HepG2 (cell line): ENCODE measurements at places on chromosomes 7 and 10.

DNA sequence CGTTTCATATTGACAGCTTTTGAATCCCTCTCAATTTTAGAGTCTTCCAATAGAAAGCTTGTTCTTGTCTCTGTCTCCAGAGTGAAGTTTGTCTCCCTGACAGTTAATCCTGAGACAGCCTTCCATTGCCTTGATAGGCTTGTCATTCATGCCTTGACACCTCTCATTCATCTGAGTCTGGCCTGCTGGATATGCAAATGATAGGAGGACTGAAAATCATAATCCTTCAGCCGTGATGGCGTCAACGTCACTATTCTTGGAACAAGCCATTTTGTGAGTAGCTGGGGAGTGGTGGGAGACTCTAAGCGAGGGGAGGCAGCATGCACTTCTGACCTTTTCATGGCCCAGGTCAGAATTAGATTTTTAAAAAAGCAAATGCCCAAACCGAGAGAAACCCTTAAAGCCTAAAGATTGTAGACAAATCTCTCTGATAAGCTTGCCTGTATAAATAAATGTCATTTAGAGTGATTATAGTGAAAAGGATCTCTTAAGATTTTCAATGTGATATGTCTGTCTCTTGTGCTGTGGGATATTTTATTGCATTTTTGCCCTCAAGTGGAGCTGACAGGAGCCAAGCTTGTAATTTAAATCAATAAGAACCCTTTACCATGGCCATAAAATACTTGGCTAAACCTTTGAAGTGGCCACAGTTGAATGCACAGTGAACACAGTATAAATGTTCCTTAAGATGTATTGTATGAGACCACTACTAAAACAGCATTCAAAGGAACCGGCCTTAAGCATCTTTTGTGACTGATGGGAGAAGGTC is 148.8 kb downstream of the SNX10 start:
- DNase-seq = no peak

- DNase-seq = no peak
Measured at GRCh38 chr10:77671594-77672252, 34.1 kb upstream of the KCNMA1 start.

DNA sequence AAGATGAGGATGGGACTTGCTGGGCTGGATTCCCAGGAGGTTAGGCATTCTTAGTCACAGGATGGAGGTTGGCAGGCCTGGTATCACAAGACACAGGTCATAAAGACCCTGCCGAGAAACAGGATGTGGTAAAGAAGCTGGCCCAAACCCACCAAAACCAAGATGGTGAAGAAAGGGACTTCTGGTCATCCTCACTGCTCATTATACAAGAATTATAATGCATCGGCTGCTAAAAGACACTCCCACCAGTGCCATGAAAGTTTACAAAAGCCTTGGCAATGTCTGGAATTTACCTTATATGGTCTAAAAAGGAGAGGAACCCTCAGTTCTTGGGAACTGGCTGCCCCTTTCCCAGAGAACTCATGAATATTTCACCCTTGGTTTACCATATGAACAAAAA is 345.5 kb upstream of the POM121L12 start:
- no peak for DNase-seq

DNA sequence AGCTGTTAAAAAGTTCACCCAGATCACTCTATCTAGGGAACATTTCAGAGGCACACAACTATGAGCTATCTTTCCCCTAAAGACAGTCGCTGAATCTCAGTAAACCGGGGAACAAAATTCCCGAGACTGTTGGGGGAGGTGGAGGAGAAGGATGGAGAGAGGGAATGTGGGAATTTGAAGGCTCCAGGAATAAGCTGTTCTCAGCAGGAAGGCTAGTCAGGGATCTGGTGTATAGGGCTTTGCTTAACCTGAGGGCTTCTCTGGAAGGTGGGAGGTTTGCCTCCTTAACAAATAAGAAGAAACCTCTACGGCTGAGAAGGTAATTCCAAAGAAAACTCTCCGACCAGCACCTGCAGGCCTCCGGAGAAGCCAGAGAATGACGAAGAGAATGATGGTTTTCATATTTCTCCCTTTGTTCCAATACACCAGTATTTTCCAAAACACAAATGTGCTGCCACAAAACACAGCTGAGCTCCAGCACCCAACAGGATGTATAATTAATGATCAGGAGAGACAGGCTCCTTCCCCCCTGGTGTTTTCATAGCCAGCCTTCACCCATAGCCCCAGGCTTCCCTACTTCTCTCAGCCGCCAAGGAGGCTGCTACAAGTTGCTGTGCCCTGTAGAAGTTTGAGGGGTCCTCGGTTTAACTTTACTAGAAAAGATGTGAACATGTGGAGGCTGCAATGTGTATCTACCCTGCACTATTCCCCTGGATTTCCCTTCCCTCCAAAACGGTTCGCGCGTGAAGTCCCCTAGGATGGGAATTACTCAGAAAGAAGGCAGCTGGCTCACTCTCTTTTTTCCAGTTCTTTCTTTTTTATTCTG is 2.0 kb downstream of the KCNMA1 start:
- DNase-seq = no peak

GRCh38 chr10:21530168-21530567 is 3.9 kb upstream of the MLLT10 start:
- no peak for DNase-seq

DNA sequence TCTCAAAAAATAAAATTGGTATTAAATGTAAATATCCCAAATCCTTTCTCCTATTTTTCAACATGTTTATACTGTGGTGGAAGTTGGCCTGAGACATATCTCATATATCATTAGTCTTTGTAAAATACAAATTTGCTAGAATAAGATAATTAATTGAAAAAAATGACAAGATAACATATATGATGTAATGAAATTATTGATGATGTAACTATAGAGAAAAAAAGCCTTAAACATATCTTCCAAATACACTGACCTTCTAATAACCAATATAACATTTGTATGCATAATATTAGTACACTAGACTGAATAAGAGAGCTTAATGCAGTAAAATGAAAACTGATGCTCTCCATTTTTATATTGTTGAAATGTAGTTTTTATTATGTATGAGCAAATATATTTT is 104.3 kb downstream of the PRKG1 start:
- no peak for DNase-seq

GRCh38 chr10:122147663-122148062 is 123.4 kb upstream of the BTBD16 start:
- no peak for DNase-seq

DNA sequence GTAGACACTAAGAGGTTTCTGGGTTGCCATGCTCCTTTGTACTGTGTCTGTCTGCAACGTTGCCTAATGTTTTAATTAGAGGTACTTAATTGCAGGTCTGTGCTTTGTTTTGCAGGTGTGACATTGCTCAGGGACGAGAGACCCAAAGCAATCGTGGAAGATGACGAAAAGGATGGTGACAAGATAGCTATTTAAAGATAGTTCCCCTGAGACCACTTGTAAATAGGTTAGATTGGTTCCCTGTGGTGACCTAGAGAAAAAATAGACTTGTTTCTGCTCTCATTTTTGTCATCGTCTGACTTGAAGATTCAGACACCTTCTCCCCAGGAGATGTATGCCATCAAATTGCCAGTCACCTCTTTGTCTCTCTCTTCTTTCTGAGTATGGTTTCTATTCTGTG is 20.1 kb downstream of the PPP1R17 start:
- no peak for DNase-seq

DNA sequence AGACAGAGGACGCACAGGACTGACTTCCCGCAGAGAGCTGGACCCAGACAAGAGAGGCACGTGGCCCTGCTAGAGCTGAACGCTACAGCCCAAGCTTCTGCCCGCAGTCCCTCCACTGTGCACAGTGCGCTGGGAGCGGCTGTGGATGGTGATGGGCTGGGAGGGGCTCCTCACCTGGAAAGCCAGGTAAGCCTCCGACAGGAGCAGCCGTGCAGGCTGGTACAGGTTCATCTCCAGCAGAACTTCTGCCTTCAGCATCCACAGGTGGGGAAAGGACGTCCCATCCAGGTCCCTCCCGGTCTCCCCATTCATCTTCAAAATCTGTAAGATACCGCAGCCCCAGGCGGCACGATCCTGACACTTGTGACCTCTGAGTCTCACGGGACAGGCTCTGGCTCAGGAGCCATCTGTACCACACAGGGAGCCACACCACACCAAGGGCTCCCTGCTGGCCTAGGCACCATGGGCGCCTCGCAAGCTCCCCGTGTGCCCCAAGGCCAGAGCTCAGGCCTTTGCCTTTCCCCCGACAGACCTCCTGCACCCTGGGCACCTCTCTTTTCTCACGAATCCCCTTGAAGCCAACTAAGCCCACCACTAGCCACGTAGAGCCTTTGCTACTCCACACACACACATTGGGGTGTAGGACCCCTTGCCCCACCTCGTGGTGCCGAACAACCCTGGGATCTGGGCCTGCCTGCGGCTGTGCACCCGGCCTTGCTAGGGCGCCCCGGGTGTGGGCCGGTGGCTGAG is 76.3 kb downstream of the CFAP46 start:
- no peak for DNase-seq

DNA sequence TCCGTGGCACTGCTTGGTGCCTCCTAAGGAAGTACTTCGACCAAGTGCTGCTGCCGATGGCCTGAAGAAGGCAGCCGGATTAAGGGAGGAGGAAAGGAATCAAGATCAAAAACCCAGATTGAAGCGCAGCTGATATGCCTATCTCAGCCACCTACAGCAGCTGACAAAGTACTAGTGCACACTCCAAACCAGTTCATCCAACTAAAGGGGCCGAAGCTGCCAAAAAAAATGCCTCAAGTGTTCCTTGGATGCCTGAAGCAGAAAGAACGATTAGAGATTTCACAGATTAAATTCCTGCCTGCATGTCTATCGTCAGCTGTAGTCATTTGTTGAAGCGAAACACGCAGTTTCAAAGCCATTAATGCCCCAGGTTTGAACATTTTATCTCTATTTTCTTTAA is 65.7 kb downstream of the TNRC18 start:
- no peak for DNase-seq

DNA sequence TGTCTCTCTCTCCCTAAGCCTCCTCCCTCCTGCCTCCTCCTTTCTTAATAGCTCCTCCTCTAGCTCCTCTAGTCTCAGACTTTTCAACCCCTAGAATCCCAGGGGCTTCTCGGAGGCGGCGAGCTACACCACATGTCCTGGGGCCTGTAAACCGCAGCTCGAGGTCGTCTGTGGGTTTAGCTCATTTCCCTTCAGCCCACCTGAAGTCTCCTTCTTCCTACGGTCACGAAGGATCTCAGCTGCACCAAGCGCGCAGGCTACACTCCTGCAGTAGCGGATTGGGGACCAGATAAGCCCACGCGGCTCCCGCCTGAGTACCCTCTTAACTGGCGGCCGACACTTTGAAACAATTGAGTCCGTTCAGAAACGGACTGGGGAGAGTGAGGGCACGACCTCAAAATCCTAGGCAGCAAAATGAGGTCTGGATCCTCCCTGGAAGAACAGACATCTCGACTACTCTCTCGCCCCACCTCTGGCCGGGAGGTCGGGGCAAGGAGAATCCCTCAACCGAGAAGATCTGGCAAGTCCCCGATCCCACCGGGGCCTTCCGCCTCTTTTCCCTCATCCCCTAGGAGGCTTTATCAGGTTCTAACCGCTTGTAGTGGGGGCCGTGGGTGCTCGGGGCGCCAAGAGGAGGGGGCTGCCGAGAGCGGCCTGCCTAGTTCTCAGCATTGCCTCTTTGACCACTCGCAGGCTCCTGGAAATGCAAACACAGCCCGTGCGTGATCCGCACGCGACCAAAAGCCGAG is 1.3 kb upstream of the SORCS3 start:
- DNase-seq = no peak

- no peak for DNase-seq
Measured at GRCh38 chr10:80373502-80373901, 16.9 kb downstream of the DYDC2 start.

- DNase-seq = no peak
Measured at GRCh38 chr7:417973-418601, 101.6 kb downstream of the PDGFA start.

- DNase-seq = no peak
Measured at GRCh38 chr7:17444673-17445072, 146.2 kb downstream of the AHR start.

DNA sequence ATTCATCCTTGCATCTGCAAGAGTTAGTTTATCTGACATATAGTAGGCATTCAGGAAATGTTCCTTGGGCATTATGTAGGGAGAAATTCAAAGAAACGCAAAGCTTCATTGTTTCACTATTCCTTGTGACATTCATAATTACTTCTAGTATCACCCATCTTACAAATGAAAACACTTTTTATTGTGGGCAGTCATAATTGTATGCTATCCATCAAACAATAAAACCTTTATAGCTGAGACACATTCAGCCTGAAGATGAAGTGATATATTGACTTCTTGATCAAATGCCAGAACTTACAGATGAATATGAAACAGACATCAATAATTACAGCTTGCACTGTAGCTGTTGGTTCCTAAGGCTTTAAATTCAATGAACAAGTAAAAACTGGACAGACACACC is 36.4 kb downstream of the FAM204A start:
- DNase-seq = no peak

DNA sequence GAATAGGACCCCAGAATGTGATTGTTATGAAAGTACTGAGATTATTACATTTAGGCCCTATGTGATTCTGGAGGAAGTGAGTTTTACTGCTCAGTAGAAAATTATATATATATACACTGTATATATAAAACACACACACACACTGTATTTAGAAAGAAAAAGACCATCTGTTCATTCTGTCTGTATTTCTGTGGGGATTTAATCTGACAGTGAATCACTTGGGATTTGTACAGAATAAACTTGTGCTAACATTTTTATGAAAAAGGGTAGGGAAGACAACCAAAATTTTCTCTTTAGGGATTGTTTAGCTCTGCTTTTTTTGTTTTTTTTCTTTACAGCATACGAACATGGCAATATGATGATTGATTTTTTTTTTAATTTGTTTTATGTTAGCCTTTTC is 142.7 kb downstream of the EXOC4 start:
- DNase-seq = no peak

- DNase-seq = no peak
Measured at GRCh38 chr10:32357056-32357735, 10.2 kb upstream of the EPC1 start.

DNA sequence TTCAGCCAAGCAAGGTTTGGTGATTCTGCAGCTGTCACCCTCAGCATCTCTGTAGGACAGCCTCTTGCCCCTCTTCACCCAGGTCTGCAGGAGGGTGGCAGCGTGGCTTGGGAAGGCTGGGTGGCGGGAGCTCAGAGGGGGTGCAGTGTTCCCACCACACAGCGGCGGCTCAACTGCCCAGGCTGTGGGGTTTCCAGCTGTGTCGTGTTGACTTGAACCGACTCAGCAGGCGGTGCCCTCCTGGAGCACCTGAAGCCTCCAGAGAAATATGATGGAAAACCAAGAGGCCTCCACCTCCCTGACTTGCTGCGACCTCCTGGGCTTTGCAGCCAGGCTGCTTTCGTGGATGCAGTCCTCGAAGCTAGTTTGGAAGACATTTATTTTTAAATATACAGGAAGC is 68.0 kb upstream of the KLF6 start:
- no peak for DNase-seq

GRCh38 chr10:111316722-111317212 is 239.9 kb downstream of the ADRA2A start:
- DNase-seq = no peak

DNA sequence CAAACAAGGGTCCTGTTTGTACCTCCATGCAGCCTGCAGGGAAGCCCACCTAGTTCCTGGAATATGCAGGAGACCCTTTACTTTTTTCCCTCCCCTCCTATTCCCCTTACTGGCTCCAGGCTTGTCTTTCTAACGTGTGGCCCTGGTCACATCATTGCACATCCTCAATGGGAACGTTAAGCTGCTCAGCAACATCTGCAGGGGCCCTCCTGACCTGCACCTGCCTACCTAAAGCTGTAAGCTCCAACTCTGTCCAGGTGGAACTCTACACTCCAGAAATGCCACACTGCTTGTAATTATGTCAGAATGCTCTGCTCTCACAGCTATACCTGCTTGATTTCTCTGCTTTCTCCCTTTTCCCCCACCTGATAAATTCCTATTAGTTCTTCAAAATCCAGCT is 72.1 kb downstream of the ARMC3 start:
- no peak for DNase-seq

GRCh38 chr10:124271676-124272075 is 147.0 kb downstream of the OAT start:
- no peak for DNase-seq
